H54 (cell line): ENCODE measurements at places on chromosomes 16 and 17.

DNA sequence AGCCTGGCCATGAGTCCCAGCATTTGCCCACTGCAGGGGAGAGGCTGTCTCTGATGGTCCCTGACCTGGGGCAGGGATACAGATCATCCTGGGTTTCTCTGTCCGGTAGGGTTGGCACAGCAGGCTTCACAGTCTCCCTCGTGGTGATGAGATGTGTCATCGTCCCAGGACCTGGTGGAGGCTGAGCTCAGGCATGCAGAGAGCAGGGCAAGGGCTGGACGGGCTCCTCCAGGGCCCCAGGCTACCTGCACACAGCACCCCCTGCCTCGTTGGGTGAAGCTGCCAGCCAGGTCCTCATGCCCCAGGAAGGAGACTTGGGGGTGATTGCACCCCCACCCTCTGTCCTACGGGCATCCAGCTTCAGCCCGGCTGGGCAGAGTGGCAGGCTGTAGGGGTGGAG is 155.8 kb upstream of the GSE1 start:
- DNase-seq = peak; percentile 96

DNA sequence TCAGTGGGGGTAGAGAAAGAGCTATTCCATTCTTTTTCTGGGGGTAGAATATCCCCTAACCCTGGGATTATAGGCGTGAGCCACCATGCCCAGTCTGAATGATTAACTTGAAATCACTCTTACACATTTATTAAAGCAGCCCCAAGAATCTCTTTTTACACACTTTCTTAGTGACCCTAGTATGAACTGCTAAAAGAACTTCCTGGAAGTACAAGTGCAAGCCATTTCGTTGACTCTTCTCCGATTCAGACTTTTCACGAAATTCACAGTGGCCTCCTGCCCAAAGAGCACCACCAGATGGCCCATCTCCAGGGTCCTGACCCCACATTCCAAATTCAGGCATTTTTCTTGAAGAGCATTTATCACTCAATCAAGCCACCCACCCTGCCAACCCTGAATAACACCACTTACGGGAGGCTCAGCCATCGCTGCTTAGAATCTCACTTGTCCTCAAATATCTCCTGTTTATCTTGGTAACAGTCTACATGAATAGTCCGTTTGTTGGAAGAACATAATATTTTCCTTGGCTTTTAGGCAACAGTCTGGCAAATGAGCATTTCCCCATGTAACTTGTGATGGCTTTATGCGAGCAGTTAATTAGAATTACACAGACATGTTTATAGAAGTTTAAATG is 28.0 kb downstream of the ZNF423 start:
- no peak for DNase-seq

- DNase-seq = peak; percentile 91
Observed at GRCh38 chr16:96935-97381, 18.9 kb downstream of the MPG start.

GRCh38 chr16:5905935-5906334 is 808.3 kb upstream of the EEF2KMT start:
- DNase-seq = no peak

GRCh38 chr17:73192206-73192893 is 505 bp upstream of the COG1 start:
- DNase-seq = peak; percentile 89
